Esophagus muscularis mucosa (tissue), 4 donors: ENCODE measurements at places on chromosomes 1 and 21. TPM values are rescaled to one million over a fixed set of nuclear protein-coding genes. Genes with fewer than 3 reads are reported as not detected.

DNA sequence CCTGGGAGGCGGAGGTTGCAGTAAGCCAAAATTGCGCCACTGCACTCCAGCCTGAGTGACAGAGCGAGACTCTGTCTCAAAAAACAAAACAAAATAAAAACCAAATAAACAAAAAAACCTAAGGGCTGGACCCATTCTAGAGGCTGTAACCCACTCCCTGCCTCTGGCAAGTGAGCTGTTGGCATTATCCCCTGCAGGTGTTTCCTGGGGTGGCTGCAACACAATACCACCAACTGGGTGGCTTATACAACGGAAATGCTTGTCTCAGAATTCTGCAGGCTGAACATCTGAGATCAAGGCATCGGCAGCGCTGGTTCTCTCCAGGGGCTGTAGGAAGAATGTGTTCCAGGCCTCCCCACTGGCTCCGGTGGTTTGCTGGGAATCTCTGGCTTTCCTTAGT, 15.2 kb downstream of the LRRC38 start:
- H3K4me3 ChIP-seq: no peak overlapping the region
- peaks cover 52% of the 10 kb centered on the region for H3K27me3 ChIP-seq
- no peaks in the 10 kb centered on the region for H3K4me1 ChIP-seq
- H3K36me3 ChIP-seq: no peaks in the 10 kb centered on the region
- no peak overlapping the region for H3K27ac ChIP-seq

DNA sequence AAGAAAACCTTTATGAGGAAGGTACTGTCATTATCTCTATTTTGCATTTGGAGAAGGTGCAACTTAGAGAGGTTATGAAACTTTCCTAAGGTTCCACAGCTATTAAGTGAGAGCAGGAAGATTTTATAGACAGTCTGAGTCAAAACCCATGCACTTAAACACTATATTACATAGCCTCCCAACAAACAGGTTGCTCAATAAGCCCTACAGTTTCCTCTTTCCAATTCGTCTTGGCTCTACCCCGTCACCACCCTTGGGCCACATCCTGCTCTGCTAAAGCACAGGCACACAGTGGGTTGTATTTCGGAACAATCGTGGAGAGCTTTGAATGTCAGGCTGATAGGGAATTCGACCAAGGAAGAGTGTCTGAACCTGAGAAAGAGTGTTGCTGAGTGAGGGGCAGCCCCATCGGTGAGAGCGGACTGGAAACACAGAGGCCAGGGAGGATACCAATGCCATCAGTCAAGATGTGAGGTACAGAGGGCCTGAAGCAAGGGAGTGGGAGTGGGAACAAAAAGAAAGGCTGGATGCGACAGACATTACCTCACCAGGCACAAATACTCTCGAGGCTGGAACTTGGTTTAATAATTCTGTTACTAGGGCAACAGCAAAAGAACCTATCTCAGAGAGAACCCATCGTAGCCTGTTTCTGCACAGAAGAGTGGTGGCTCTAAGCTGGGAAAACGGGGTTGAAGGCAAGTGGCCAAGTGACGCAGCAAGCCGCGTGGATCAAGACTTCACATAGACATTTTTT, 6.3 kb upstream of the LRRC52 start:
- H3K27ac ChIP-seq: no peak overlapping the region
- no peaks in the 10 kb centered on the region for H3K4me1 ChIP-seq
- no peaks in the 10 kb centered on the region for H3K27me3 ChIP-seq
- H3K36me3 ChIP-seq: no peaks in the 10 kb centered on the region
- DNase-seq: peak; percentile 86

DNA sequence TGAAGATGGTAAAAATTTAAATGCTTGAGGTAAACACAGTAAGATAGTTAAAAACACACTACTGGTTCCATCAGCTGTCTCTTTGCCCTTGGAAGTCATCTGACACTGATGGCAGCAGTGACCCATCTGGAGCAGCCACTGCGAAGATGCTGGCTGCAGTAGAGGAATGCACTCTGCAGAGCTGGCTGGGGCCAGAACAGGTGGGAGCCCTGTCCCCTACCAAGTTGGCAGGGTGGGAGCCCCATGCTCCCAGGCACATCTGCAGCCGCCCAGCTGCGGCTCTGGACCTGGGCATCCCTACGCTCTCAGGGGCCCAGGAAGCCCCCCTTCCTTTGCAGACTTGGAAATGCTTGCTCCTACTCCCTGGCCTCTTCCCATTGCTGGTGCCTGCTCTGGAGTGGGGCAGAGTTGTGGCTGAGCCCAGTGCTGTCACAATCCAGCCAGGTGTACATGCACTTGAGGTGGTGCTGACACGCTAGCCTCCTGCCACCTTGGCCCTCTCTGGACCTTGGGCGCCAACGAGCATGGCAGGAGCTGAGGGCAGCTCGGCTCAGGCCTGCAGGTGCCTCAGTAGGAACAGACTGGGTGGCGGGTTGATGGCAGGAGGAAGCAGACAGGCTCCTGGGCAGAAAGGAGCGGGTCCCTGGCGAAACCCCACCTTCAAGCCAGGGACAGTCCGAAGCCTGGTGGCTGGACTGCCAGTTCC, 227.0 kb downstream of the FGGY start:
- H3K36me3 ChIP-seq: no peaks in the 10 kb centered on the region
- H3K27ac ChIP-seq: no peak overlapping the region
- peaks cover 27% of the 10 kb centered on the region for H3K4me1 ChIP-seq
- no peaks in the 10 kb centered on the region for H3K27me3 ChIP-seq

The PTGS2 gene
- total RNA-seq: 18.6 TPM

The ANKRD35 gene
- total RNA-seq: 10.4 TPM

The PLEKHM2 gene
- total RNA-seq: 44.4 TPM

DNA sequence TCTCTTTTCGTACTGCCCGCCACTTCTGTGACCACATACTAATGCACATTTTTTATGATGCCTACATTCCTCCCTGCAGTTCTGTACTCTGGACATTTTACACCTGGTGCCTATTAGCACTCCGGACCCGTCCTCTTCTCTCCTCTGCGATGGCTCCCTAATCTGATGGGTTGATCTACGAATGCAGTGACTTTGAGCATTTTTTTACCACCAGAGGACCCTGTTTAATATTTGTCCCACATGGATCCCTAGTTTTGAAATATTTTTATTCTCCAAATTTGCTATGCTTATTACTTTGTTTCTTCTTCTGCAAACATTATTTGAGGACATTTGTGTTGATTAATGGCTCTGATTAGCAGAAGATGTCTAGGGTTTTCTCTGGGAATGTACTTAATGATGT, 5.2 kb downstream of the PPFIA4 start:
- H3K4me3 ChIP-seq: no peak overlapping the region
- no peaks in the 10 kb centered on the region for H3K36me3 ChIP-seq
- no peak overlapping the region for H3K27ac ChIP-seq
- H3K4me1 ChIP-seq: peaks cover 11% of the 10 kb centered on the region

- DNase-seq: no peak
- H3K4me3 ChIP-seq: no peak overlapping the region
- no peaks in the 10 kb centered on the region for H3K27me3 ChIP-seq
- no peak overlapping the region for H3K27ac ChIP-seq
Observed at GRCh38 chr1:214364386-214364785, 83.4 kb downstream of the SMYD2 start.

The LCE1C gene
- not detected for total RNA-seq

GRCh38 chr1:62722796-62723195, 34.6 kb upstream of the DOCK7 start:
- DNase-seq: no peak
- H3K4me3 ChIP-seq: no peak overlapping the region
- H3K27ac ChIP-seq: no peak overlapping the region
- H3K36me3 ChIP-seq: no peaks in the 10 kb centered on the region

- no peak overlapping the region for H3K4me3 ChIP-seq
- no peak overlapping the region for H3K27ac ChIP-seq
- no peak for DNase-seq
Observed at GRCh38 chr1:36128126-36128904, 3.3 kb upstream of the COL8A2 start.

- peak overlapping the region; percentile 51 for H3K4me3 ChIP-seq
- DNase-seq: peak; percentile 53
- H3K4me1 ChIP-seq: peaks cover 6% of the 10 kb centered on the region
- H3K27me3 ChIP-seq: no peaks in the 10 kb centered on the region
- H3K27ac ChIP-seq: peak overlapping the region; percentile 83
- H3K36me3 ChIP-seq: no peaks in the 10 kb centered on the region
Observed at GRCh38 chr1:146051452-146051851, 29.9 kb upstream of the HJV start.

GRCh38 chr21:46465651-46466050, 7.0 kb downstream of the DIP2A start:
- H3K36me3 ChIP-seq: peaks cover 11% of the 10 kb centered on the region
- DNase-seq: no peak
- H3K27me3 ChIP-seq: no peaks in the 10 kb centered on the region
- H3K4me3 ChIP-seq: no peak overlapping the region
- H3K27ac ChIP-seq: no peak overlapping the region

DNA sequence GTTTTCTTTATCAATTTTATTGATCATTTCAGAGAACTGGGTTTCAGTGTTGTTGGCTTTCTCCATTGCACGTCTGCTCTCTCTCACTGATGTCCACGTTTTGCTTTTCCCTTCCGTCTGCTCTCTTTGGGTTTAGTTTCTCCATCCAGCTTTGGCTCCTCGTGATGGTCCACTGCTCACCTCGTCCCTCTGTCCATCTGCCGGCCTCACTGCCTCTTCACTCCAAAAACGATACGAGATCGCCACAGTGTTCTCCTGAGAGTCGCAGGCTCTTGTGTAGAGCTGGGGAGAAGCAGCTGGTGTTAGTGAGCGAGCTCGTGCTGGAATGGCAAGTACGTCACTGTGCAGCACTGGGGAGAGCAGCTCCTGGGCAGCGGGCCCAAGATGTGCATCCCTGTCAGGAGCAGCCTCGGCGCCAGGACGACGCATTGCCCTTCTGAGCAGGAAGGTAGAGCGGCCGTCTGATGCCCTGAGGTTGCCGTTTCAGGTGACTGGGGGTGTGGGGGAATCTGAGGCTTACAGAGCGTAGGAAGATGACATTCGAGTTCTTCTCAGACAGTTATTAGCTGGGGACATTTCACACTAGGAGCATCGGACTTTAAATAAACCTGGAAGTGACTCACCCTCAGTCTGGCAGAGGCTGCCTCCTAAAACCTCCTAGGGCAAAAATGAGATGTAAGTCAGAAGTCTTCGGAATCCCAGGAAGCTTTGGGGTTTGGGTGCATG, 31.4 kb upstream of the PCBP3 start:
- no peaks in the 10 kb centered on the region for H3K36me3 ChIP-seq
- no peaks in the 10 kb centered on the region for H3K27me3 ChIP-seq
- no peak overlapping the region for H3K27ac ChIP-seq
- H3K4me1 ChIP-seq: peaks cover 11% of the 10 kb centered on the region
- H3K4me3 ChIP-seq: peak overlapping the region; percentile 12

The IL20 gene
- total RNA-seq: not detected

DNA sequence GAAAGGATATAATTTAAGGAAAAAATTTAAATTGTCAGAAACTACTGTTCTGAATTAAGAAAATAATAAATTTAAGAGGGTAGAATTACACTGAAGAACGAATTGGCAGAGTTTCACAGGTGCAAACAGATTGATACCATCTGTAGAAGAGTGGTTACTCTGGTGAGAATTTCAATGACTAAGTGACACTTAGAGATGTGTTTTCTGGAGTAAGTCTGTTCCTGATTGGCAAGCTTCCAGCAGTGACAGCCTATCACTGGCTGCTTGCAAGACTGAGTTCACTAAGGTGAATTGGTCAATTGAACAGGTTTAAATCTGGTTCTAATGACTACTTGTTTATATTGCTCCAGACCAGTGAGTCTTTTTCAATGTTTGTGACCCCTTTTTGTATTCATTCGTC, 838.2 kb upstream of the RGS18 start:
- no peaks in the 10 kb centered on the region for H3K4me1 ChIP-seq
- DNase-seq: no peak
- no peaks in the 10 kb centered on the region for H3K27me3 ChIP-seq
- no peaks in the 10 kb centered on the region for H3K36me3 ChIP-seq
- H3K4me3 ChIP-seq: no peak overlapping the region

DNA sequence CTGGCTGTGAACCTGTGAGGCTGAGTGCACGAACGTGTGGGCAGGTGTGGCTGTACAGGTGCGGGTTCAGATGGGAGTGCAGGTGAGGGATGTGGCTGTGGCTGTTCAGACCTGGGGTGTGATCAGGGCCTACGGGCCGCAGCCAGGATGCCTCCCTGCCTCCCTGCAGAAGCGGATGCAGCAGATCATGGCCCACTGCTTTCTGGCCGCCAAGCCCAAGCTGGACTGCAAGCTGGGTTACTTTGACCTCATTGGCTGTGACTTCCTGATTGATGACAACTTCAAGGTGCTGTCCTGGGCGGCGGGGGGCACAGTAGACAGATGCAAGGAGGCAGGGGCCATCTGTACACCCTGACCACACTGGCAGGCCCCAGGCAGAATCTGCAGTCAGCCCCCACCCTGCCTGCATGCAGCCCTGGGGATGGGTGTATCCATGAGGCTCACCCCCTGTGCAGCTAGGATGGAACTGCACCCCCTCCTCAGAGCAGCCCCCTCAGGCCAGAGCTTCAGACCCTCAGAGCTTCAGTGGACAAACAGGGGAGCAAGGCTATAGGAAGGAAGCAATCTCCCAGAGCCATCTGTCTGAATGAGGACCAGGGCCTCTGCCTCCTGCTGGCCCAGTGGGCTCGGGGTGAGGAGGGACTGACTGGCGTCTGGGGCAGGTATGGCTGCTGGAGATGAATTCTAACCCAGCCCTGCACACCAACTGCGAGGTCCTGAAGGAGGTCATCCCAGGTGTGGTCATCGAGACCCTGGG, 9.8 kb downstream of the TNFRSF18 start:
- no peak overlapping the region for H3K27ac ChIP-seq
- no peak overlapping the region for H3K4me3 ChIP-seq
- DNase-seq: no peak
- H3K27me3 ChIP-seq: no peaks in the 10 kb centered on the region
- H3K4me1 ChIP-seq: peaks cover 13% of the 10 kb centered on the region

- no peaks in the 10 kb centered on the region for H3K27me3 ChIP-seq
- H3K4me1 ChIP-seq: peaks cover 13% of the 10 kb centered on the region
- no peak overlapping the region for H3K4me3 ChIP-seq
- no peak for DNase-seq
Observed at GRCh38 chr1:239361403-239361802, 25.0 kb upstream of the CHRM3 start.

DNA sequence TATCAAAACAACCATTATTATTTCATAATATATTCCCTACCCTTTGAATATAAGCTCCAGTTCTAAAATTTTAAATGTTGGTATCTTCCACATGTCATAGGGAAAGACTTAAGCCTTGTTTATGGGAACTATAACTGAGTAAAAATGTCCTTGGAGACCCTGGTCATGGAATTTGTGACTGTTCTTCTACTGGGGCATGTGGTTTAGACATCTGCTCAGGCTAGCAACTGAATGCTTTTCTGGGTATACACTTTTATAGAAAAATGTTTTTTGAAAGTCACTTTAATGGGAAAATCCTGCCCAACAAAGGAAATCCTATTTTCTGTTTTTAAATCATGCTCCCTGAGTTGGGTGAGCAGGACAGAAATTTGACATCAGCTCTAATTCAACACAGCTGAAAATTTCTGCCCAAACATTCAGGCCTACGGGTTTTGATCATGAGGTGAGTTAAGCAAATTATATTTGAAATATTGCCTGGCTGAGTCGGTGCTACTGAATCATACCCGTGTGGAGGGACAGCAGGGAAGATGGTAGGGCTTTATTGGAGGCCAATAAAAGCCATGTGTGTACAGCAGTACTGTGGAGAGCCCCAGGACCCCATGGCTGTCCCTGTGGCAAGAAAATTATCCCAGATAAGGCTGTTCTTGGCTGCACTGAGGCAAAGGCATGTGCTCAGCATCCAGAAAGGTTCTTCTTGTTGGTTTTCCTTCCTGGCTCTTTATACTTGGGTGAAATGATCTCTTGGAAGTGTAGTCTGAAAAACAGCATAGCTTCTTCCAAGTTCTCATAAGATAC, 391.8 kb downstream of the DISC1 start:
- no peak overlapping the region for H3K27ac ChIP-seq
- H3K4me1 ChIP-seq: peaks cover 14% of the 10 kb centered on the region
- DNase-seq: no peak
- H3K4me3 ChIP-seq: no peak overlapping the region
